Pons (tissue), 1 donor: ENCODE measurements at places on chromosomes 5 and 9.

DNA sequence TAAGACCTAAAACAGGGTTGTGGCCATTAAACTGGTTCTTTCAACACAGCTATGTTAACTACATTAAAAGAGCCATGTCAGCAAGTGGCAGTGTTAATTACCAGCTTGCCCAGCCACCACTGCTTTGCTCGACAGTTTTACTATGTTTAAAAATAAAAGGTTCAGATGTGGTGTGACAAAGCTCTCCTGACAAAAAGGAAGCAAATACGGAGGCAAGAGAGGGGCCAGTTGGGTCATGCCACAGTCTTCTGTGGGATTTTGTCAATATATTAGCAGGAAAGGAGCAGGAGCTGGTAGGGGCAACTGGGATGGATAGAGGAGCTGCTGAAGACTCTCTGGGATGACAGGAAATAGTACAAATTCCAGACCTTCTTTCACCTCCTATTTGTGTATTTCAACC is 113.5 kb upstream of the PCA3 start:
- no peak for DNase-seq

GRCh38 chr9:4423207-4423610 is 67.1 kb upstream of the SLC1A1 start:
- DNase-seq = no peak

DNA sequence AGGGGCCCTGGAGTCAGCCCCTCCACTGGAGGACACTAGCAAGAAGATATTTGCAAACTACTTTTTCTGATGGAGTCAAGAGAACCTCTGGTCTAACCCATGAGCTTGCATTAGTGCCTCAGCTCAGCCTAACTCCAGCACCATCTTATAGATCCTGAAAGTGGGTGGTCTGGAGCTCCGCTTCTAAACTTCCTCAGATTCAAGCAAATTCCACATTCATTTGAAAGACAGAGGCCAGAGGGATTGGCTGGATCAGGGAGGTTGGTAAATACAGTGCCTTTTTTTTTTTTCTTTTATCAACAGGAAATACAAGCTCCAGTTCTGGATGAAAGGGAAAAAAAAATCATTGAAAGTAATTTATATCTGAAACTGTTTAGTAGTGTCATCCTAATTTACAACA is 99.9 kb downstream of the ENC1 start:
- no peak for DNase-seq

DNA sequence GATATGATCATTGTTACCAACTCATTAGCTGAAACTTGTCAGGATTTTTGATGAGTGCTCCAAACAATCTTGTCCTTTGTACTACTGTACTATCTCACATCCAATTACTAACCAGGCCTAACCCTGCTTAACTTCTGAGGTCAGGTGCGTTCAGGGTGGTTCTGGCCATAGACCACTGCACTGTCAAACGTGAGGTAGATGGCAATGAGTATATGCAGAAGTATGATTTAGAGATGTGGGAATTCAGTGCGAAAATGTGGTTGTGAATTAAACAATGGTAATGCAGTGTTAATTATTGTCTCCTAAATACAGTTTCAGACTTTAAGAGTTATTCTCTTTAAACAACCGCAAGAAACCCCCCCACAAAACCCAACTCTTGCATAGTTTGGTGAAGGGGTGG is 86.5 kb downstream of the ANKRD55 start:
- DNase-seq = no peak

GRCh38 chr5:135092476-135092875 is 58.4 kb upstream of the PITX1 start:
- DNase-seq = no peak

DNA sequence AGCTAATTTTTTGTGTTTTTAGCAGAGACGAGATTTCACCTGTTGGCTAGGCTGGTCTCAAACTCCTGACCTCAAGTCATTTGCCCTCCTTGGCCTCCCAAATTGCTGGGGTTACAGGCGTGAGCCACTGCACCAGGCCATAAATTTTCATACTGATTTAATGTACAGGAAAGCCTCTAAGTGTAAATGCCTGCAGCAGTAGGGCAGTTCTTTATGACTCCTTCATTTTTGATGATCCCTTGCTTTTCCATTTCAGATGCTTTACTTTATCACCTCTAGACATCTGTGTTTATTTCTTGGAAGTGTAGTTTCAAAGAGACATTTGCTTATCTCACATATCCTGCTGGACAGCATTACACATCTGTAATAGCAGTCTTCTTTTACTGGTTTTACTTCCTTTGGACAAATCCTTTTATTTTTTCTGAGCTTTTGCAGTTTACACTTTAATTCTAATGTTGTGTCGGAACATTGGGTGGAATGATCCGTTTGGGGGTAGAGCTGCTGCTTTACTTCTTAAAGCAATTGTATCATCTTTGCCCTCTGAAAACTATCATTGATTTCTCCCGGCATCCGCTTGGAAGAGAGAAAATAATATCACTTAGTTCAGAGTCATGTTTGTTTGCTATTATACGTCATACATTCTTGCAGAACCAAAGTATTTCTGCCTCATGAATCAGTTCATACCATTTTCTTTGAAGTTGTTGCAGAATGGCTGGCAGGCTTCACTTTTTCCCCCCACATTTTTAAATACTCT is 36.0 kb downstream of the SCGB3A1 start:
- DNase-seq = no peak

DNA sequence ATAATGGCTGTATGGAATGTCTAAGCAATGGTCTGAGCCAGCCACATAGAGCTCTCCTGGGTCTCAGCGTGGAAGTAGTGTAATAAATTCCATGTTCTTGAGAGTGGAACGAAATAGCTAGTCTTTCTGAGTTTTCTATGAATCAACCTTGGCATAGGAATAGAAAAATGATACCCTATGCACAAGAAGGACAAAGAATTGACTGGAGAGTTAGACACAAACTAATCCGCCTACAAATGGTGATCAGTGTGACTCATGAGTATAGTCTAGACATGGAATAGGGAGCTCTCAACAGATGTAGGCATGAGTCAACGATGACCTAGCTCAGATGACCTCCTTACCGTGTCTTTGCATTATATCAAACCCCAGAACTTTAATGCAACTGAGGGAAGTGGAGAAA is 256.8 kb upstream of the GRIN3A start:
- DNase-seq = no peak

GRCh38 chr9:5274770-5275169 is 29.7 kb downstream of the RLN2 start:
- no peak for DNase-seq

- DNase-seq = no peak
These were observed 3.7 kb downstream of the NR4A3 start for GRCh38 chr9:99825172-99826046.

GRCh38 chr5:141223112-141223783 is at the start of gene PCDHB14:
TSS of gene PCDHB14 (plus strand) at chr5:141223343. CDS start at chr5:141223506, 163 bp downstream.
- peak; percentile 24 for DNase-seq
